Activated CD4-positive, alpha-beta memory T cell treated with anti-CD3 and anti-CD28 coated beads, Interleukin-2, amount 10 ng/mL, durations not matched to agents 7 days and 5 days (primary cell): ENCODE measurements at places on chromosomes 12 and 14. TPM values are rescaled to one million over a fixed set of nuclear protein-coding genes. Genes with fewer than 3 reads are reported as not detected.

- H3K27me3 ChIP-seq, result peaks cover 3% of the 10 kb centered on the region
- no peak overlapping the region for H3K27ac ChIP-seq
- peaks cover 17% of the 10 kb centered on the region for H3K4me1 ChIP-seq
- no peak for DNase-seq
- no peaks in the 10 kb centered on the region for H3K36me3 ChIP-seq
- H3K4me3 ChIP-seq, result no peak overlapping the region
Measured at GRCh38 chr12:49230805-49231194, 34.1 kb upstream of the TUBA1C start.

GRCh38 chr14:86766469-86766868, 1226.5 kb downstream of the GALC start:
- H3K4me3 ChIP-seq, result no peak overlapping the region
- H3K36me3 ChIP-seq, result no peaks in the 10 kb centered on the region
- no peaks in the 10 kb centered on the region for H3K27me3 ChIP-seq
- no peaks in the 10 kb centered on the region for H3K4me1 ChIP-seq

DNA sequence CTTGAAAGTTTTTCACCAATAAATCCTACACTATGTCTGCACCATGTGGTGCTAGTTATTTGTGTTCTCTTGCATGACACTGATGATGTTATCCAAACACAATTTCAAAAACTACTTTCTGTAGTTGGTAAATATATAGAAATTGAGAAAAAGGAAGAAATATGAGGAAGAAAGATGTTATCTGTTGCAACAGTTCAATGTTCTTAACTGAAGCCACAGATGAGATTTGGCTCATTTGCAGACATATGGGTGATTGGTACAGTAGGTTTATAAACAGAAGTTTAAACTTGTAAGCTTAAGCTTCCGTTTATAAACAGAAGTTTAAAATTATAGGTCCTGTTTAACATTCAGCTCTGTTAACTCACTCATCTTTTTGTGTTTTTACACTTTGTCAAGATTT, at the start of gene CLEC12A:
Gene CLEC12A (plus strand): TSS at position 229 of the 400 bp plus-strand sequence. CDS start 188 bp downstream, outside the sequence.
- H3K27ac ChIP-seq, result no peak within 1 kb of the TSS
- no peaks in the 10 kb centered on the region for H3K4me1 ChIP-seq
- no peaks in the 10 kb centered on the region for H3K36me3 ChIP-seq
- no peak for DNase-seq
- H3K4me3 ChIP-seq, result no peak within 1 kb of the TSS
- H3K27me3 ChIP-seq, result peaks cover 27% of the 10 kb centered on the region

DNA sequence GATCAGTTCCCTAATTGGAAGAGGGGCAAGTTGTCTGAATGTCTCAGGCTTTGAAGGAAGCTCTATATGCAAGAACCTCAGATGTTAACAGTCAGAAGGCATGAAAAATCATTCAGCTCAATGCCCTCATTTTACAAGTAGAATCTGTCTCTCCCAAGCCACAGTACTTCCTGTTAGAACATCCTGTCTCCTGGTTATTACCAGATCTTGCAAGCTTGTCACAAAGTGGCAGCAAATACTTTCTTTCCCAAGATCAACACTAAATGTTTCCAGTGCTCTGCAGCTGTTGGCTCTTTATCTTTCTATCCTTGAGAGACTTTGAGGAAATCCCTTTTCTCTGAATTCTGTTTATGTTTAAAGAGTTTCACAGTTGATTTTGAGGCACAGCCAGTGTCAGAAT, 235.5 kb downstream of the AKAP6 start:
- peak overlapping the region; percentile 20 for H3K27ac ChIP-seq
- H3K36me3 ChIP-seq, result no peaks in the 10 kb centered on the region
- DNase-seq, result no peak
- H3K4me1 ChIP-seq, result peaks cover 17% of the 10 kb centered on the region
- no peak overlapping the region for H3K4me3 ChIP-seq

SLC4A8 gene
- 5.4 TPM for total RNA-seq
